ENCODE measurements at places on chromosomes 16 and 17. TPM values are rescaled to one million over a fixed set of nuclear protein-coding genes. Genes with fewer than 3 reads are reported as not detected.

Gene KRT12
- 0.43 TPM for total RNA-seq

Gene TMEM114
- total RNA-seq = not detected

Gene RRAD
- total RNA-seq = 11.0 TPM

Gene TMEM235
- not detected for total RNA-seq

Gene TBC1D10B
- 57.8 TPM for total RNA-seq

Gene FOXC2
- not detected for total RNA-seq

Gene PERCC1
- not detected for total RNA-seq

Gene MYL11
- total RNA-seq = not detected

Gene PITPNM3
- 0.43 TPM for total RNA-seq

Gene C17orf67
- 1.1 TPM for total RNA-seq

Data from placental pericyte (primary cell).